Panc1 (cell line): ENCODE measurements at places on chromosomes 6 and 20. TPM values are rescaled to one million over a fixed set of nuclear protein-coding genes. Genes with fewer than 3 reads are reported as not detected.

The RAD21L1 gene
- total RNA-seq: 1.0 TPM

The OR12D3 gene
- not detected for total RNA-seq

The KIF6 gene
- total RNA-seq: not detected

The PPIL1 gene
- total RNA-seq: 44.1 TPM

The BNIP5 gene
- not detected for total RNA-seq

The TSBP1 gene
- total RNA-seq: not detected

The KIF25 gene
- total RNA-seq: 0.44 TPM

The ZNF334 gene
- total RNA-seq: 0.28 TPM
